ENCODE measurements at places on chromosomes 16 and 17.

GRCh38 chr16:11580451-11581086 is 6.2 kb downstream of the LITAF start:
- no peak for DNase-seq

DNA sequence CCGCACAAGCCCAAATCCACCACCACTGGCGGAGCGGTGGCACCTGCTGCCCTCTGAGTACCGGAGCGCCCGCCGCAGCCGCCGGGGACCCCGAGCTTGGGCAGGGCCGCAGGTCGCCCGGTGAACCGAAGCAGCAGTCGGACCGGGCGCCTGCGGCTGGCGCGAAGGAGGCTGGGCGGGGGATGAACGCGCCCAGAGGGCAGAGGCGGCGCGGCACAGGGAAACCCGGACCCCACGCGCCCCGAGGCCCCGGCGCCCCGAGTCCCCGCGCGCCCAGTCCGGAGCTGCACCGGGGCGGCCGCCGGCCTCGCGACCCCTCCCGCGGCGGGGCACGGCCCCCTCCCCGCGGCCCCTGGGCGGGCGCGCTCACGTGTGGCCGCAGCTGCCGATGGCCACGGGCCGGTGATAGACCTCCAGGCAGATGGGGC is 393 bp downstream of the RNF166 start:
- DNase-seq, result no peak

DNA sequence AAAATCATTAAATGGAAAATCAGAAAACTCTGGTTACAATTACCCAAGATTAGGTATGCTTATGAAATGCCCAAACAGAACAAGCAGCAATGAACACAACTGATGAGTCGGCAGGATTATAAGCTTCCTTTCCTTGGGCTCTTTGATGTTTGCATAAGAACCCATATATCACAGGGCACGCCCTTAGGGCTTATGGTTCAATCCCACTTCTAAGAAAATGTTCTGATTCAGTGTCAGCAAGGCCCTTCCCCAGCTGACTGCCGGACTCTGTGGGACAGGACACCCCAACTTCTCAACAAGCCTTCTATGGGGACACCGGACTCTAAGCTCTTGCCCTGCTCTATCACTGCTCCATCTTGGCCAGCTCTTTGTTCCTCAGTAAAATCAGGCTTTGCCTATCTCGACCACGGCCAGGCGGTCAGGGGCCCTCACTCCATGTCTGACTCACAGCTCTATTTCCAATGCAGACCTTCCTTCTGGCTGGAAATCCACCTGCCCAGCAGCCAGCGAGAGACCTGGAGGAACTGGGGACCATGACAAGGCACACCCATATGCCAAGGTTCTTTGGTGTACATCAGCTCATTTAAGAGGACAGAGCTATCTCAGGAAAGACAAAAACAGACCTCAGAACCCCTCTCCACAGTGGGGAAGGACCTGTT is 26.8 kb downstream of the LITAFD start:
- DNase-seq, result no peak

DNA sequence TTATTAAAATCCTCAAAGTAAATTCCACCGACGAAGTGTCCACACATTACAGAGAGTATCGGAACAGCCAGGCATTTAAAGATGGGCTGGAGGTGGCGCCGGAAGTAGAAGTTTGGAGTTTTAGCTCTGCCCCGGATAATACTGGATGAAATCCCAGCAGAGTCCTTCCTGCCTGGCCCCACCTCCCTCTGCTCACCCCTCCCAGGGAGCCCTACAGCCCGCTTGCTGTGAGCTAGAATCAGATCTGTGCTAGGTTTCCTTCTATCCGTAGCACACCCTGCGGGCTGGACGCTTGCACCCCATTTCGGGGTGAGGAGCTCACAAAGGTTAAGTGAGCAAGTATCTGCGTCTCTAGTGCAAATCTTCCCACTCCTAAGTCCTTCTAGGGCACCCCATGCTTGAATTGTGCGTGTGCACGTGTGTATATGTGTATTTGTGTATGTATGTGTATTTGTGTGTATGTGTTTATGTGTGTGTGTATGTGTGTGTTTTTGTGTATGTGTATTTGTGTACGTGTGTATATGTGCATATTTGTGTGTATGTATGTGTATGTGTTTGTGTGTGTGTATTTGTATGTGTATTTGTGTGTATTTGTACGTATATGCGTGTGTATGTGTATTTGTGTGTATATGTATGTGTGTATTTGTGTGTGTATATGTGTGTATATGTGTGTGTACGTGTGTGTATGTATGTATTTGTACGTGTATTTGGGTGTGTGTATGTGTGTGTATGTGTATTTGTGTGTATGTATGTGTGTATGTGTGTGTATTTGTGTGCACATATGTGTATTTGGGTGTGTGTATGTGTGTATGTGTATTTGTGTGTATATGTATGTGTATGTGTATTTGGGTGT is 61.4 kb downstream of the HAPSTR1 start:
- DNase-seq, result no peak

DNA sequence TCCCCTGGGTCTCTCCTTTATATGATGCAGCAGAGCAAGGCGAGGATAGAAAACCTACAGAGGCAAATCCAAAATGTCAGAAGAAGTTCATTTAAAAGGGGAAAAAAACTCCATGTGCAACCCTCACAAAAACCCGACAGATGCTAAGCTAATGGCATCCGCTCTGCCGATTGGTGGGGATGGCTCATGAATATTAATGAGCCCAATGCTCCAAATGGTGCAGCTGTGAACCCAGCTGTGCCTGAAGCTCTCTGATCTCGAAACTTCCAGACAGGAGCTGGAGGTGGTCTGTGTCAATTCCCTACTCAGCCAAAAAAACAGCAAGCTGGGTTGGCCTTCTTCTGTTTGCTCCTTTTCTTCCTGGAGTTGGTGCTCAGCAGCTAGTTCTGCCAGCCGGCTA is 15.5 kb downstream of the SNX11 start:
- peak; percentile 59 for DNase-seq

GRCh38 chr16:89173174-89173921 is 1.8 kb downstream of the CDH15 start:
- peak; percentile 32 for DNase-seq

DNA sequence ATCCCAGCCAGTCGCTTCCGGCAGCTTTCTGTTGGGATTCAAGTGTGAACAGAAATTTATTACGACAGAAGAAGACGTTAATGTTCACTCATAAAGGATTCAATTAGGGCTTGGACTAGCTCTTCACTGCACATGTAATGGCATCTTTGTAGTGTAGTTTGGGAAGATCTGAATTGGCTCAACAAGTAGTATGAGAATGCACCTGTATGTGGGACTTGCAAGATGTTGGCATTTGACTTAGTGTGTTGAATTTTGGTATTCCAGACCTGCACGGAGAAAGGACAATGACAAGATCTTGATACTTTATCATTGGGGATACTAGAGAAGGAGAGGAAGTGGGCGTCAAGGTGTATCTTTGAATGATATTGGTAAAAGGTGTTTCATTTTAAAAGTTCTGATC is 1.2 kb downstream of the PSMD11 start:
- no peak for DNase-seq

DNA sequence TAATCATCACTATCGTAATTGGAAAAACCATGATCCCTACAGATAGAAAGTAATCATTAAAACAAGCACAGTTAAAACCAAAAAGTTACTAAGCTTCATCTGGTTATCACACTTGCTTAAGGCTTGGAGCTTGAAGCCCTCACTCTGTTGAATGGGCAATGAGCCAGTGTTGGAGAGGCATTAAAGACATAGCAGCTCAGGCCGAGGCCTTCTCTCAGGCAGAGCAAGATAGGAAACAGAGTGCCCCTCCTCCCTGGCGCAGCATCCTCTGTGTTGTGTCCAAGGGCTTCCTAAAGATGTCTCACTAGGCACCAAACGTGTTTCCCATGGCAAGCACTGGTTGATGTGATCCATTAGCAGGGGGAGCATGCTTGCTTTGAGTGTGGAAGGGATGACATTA is 34.9 kb upstream of the LGALS9 start:
- DNase-seq, result no peak

GRCh38 chr16:72171236-72171635 is 719 bp downstream of the PMFBP1 start:
- DNase-seq, result peak; percentile 80

- peak; percentile 11 for DNase-seq
Observed at GRCh38 chr17:17725011-17725751, 43.9 kb downstream of the RAI1 start.

DNA sequence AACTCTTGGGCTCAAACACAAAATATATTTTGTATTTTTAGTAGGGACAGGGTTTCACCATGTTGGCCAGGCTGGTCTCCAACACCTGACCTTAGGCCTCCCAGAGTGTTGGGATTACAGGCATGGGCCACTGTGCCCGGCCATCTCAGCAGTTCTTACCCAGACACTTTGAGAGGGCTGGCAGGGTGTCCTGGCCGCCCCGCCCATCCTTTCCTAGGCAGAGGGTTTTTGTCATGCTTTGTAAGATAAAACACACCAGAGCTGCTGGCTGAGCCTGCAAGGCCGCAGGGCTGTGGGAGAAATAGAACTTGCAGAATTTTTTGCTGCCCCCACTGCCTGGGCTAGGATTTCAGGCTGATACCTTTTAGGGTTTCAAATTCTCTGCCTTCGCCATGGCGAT is 8.7 kb downstream of the PPL start:
- no peak for DNase-seq

- DNase-seq, result no peak
Observed at GRCh38 chr17:80414508-80414802, 512 bp upstream of the ENDOV start.

- DNase-seq, result peak; percentile 57
Observed at GRCh38 chr17:67993153-67993997, 2.9 kb downstream of the C17orf58 start.

GRCh38 chr16:20918486-20919239 is 18.1 kb downstream of the LYRM1 start:
- no peak for DNase-seq

GRCh38 chr17:81404558-81405165 is 9.4 kb downstream of the BAHCC1 start:
- DNase-seq, result peak; percentile 36

DNA sequence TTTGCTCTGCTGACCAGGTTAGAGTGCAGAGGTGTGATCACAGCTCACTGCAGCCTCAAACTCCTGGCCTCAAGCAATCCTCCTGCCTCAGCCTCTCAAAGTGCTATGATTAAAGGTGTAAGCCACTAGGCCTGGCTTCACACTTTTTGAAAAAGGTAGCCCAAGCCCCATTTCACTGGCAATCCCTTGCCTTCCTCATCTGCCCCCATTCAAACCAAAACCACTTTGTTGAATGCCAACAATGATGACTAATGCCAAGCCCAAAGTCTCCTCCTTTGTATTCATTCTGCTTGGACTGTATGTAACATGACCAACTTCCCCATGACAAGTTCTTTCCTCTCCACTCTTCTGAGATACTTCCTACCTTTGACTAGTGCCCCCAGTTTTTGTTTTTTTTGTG is 33.1 kb downstream of the N4BP1 start:
- DNase-seq, result no peak

- no peak for DNase-seq
Observed at GRCh38 chr17:13593021-13593751, 8.5 kb downstream of the HS3ST3A1 start.

DNA sequence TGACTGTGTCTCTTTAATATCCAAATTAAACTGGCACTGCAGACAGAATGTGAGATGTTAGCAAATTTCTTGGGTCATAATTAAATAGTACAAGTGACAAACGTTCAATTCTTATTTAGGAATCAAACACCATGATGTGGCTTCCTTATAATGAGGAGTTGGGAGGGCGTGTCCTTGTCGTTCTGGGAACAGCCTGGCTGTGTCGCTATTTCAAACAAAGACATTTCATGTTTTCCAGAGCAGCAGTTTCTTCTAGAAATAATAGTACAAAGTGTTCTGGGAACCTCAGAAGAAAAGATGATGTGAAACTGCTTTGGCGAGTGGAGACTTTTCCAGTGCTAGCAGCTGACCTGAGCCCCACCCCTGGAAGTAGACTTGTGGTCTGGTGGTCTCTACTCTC is 301.7 kb upstream of the N4BP1 start:
- DNase-seq, result no peak

DNA sequence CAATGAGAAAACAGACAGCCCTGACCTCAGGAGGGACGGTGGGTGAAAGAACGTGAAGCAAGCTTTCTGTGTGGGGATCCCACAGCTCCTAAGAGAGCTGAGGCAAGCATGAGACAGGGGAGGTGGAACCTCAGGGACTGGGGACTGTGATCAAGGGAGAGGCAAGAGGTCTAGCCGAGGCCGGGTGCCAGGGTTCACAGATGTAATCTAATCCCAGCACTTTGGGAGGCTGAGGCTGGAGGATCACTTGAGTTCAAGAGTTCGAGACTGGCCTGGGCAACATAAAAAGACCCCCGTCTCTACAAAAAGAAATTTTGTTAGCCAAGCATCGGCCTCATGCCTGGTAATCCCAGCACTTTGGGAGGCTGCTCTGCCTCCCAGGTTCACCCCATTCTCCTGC is 4.5 kb upstream of the ADAM11 start:
- DNase-seq, result no peak

GRCh38 chr16:53863861-53864260 is 159.9 kb downstream of the FTO start:
- DNase-seq, result no peak

- no peak for DNase-seq
Observed at GRCh38 chr16:49250689-49251088, 30.9 kb downstream of the CBLN1 start.

DNA sequence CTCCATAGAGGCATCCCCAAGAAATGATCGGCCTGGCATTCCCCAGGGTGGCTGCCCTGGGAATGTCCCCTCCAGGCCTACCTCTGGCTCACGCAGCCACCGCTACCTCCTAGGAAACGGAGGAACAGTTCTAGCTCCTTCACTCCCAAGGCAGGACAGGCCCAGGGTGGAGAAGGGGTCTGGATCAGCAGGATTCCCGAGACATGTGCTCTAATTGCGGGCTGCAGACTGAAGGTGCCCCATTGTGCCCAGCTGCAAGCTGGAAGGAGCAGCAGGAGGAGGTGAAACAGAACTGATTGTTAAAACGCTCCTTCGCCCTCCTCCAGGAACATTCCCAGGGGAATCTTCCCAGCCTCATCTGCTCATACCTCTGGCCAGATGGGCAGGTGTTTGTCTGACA is 40.8 kb downstream of the SCNN1G start:
- peak; percentile 93 for DNase-seq

GRCh38 chr17:72110231-72110941 is 10.4 kb upstream of the SOX9 start:
- no peak for DNase-seq

DNA sequence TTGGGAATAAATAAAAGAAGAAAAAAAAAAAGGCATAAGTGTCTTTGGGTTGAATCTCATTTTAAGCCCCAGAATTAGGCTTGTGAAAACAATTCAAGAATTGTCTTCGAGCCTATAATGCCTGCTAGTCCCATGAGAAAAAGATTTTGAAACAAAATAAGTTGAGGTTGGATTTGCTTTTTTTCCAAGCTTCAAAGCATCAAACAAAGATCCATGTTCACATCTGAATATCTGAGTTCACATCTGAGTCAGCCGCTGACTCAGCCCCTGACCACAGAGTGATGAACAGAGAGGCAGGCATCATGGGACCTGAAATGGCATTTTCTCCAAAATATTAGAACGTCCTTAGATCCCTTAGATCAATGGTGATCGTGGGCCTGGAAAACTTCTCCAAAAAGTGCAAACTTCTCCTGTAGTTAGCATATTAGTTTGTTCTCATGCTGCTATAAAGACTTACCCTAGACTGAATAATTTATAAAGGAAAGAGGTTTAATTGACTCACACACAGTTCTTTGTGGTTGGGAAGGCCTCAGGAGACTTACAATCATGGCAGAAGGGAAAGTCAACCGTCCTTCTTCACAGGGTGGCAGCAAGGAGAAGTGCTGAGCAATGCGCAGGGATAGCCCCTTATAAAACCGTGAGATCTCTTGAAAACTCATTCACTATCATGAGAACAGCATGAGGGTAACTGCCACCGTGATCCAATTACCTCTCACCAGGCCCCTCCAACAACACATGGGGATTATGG is 294.6 kb upstream of the HSBP1 start:
- DNase-seq, result no peak

All from NCI-H2171 treated with DMSO at 0.1 percent for 48 hours (cell line).